Fibroblast of gingiva (primary cell): ENCODE measurements at places on chromosomes 4 and X.

DNA sequence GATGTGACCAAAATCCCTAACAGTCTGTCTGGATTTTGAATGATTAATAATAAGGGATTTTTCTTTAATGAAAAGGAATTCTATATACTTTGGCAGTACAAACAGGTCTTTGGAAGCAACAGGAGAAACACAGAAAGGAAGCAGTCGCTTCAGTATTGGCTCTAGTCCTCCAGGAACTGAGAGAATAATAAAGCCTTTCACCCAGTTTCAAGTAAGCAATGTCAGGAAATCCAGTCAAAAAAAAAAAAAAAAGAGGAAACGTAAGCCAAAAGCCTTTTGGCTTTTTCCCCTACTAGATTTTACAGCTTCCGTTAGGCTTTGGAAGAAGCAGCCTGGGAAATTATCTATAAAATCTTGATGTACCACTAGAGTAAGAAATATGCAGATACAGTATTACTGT is 61.7 kb upstream of the HDAC8 start:
- peak; percentile 11 for DNase-seq

DNA sequence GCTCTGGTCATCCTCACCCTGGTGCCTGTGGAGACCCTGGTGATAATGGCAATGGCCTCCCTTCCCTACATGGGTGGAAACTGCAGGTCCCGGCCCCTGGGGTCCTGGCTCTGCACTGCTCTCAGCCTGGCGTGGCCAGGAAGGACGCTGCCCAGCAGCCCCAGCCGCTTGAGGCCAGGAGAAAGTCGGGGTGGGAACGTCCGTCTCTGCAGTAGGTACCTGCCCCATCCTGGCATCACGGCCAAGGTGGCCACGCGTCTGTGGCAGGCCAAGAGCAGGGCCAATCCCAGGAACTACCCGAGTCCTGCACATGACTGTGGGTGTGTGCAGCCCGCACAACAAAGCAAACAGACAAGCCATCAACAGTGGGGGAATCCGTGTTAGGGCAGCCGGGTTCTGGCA is 33.8 kb downstream of the FGFRL1 start:
- DNase-seq = no peak

DNA sequence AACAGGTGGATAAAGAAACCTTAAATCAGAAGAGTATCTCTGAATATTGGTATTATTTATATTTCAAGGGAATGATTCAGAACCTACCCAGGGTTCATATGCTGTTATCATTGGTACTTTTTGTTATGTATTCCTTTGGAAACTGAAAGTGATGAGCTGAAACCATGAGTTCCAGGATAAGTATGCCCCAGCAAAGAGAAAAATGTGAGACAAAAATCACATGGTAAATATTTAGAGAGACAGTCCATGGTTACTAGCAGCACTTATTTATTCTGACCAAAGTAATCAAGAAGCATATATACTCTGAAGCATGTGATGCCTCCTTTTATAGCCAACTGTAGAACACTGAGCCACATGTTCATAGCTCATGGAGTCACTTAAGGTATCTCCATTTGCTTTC is 277.7 kb downstream of the ARAP2 start:
- DNase-seq = no peak

GRCh38 chrX:49212861-49213260 is 12.9 kb upstream of the SYP start:
- DNase-seq = no peak

GRCh38 chr4:102959496-102959895 is 60.0 kb downstream of the SLC9B1 start:
- DNase-seq = no peak

GRCh38 chrX:16186380-16187007 is 19.2 kb downstream of the MAGEB17 start:
- no peak for DNase-seq

- no peak for DNase-seq
Observed at GRCh38 chr4:40340030-40340429, 4.9 kb downstream of the CHRNA9 start.
